ENCODE measurements at places on chromosomes 3 and 15. TPM values are rescaled to one million over a fixed set of nuclear protein-coding genes. Genes with fewer than 3 reads are reported as not detected.

Gene GOLGA8Q
- total RNA-seq: 1.2 TPM

DNA sequence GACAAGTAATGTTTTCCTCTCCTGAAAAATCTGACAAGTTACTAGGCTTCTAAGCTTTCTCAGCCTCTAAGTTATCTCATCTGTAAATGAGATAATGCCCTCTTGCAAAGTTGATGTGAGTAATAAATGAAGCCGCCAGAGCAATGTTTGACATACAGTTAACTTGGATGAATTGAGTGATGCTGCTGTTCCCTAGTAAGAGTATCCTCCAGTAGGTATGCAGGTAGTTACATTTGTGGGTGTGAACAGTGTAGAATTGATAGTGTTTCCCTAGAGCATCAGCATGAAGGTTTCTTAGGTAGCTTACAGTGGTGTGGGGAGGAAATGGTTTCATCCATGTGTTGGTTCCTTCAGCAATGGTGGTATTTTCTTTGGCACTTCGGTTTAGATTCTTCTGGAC is 3.4 kb downstream of the ATP2C1 start:
- no peak for DNase-seq

GRCh38 chr15:32105258-32106241 is 75.2 kb downstream of the CHRNA7 start:
- no peak for DNase-seq

GRCh38 chr3:139836698-139837464 is 98.1 kb upstream of the CLSTN2 start:
- DNase-seq: peak; percentile 65

DNA sequence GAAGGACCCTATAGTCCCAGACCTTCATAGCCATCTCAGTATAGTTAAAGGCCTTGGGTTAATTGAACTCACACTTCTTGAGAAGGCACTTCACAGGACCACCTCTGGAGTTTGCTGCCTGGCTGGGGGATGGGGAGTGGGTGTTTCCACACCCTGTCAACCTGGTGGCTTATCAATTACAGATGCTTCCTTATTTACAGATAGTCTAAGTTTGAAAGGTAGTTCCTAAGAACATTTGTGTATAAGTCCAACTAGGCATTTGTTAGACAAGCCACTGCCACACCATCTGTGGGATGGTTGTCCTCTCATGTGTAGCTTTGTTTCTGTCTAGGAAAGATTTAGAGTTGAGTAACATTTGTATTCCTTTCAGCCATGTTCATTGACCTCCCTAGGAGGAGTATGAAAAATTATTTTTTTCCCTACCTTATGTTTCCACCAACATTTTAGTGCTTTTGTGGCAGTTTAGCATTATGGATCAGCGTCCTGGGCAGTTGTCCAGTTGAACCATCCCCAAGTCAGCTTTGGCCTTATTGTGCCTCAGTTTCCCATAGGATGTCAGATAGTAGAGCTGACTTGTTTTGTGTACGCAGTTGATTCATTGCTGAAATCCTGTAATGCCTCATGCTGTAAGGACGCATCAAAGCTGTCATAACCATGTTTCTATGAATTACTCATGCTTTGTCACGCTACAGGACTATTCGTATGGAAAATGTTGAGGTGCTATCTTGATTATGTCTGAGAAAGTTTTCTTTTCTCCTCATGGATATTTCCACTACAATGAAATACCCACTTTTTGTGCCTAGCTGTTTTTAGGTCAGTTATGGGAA is 21.2 kb upstream of the SIAH2 start:
- no peak for DNase-seq

DNA sequence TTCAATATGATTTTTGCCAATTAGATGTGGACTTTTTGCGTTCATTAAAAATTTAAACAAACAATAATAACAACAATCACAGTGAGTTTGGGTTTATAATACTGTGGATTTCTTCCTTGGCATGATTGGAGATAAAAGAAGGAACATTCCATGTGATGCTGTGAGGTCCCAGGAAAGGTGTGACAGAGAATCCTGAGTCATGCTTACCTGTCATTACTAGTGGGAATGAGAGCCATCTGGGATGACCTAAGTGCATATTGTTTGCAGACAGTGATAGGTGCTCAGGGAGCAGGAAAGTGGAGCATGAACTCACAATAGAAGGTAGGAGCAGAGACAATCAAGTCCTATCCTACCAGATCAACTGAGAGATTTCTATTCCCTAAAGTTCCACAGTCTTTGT is 766.5 kb upstream of the CFAP20DC start:
- no peak for DNase-seq

Gene CHD2
- 155 TPM for total RNA-seq

Gene HRG
- total RNA-seq: not detected

Gene WDR93
- not detected for total RNA-seq

Gene SHQ1
- total RNA-seq: 17.2 TPM

DNA sequence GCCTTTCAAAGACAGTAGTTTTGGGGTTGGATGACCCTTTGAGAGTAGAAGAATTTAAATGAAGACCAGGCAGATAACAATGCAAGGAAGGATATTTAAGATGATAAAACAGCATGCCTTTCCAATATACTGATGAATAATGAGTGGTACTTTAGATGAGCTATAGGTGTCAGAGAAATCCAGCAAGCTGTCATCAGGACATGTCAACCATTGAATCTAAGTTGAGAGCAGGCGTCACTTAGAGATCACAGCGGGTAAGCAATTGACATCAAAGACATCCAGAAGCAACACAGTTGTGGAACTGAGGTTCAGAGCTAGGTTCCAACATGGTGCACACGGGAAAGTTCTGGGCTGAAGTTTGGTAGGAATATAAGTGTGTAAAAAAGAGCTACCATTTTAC is 25.0 kb downstream of the CCDC54 start:
- no peak for DNase-seq

GRCh38 chr3:45007091-45007490 is 19.0 kb upstream of the CLEC3B start:
- DNase-seq: no peak

- no peak for DNase-seq
Observed at GRCh38 chr3:48798998-48799397, 48.7 kb downstream of the PRKAR2A start.

DNA sequence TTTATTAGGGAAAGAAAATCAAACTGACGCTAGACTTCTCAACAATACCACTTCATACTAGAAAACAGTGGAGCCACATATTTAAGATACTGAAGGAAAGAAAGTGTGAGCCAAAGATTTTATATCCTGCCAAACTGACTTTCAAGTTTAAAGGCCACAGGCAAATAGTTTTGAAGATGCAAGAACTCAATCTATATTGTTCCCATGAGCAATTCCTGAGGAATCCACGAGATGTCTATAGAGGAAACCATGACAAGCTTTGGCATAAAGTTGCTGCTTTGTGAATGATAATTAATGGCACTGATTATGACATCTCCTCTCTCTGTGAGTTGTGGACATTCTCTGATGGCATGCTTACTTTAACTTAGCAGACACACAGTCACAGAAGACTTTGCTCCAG is 276.1 kb upstream of the GOLGA6L4 start:
- DNase-seq: no peak

DNA sequence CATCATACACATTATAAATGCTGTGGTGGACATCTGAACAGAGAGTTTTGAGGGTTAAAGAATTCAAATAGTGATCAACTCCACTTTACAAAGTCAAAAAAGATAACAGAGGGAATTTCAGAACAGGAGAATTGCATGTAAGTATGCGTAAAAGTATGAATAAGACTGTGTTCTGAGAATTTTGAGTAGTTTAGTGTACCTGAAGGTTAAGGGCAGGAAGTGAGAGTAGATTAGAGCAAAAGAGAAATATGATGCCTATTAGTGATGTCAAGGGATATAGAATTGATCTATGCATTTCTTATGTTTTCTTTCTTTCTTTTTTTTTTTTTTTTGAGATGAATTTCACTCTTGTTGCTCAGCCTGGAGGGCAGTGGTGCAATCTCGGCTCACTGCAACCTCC is 53.1 kb downstream of the TP63 start:
- no peak for DNase-seq

Gene INO80
- 33.4 TPM for total RNA-seq

Gene P4HTM
- total RNA-seq: 37.1 TPM

DNA sequence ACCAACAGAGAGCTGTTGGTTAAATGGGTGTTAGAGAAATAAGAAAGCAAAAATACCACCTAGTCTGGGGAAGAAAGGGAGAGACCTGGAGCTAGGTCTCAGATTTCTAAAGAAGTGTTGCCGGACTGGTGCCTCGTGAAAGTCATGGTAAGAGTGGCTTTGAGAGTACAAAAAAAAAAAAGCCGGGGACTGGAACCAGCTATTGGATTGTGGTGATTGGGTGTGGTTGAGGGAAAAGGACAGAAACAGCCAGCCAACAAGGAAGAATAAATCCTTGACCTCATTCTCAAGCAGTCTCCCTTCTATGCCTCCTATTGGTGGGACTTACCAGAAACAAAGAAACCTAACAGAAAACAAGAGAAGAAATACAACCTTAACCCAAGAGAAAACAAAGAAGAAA is 346.4 kb upstream of the KCNMB2 start:
- DNase-seq: no peak

DNA sequence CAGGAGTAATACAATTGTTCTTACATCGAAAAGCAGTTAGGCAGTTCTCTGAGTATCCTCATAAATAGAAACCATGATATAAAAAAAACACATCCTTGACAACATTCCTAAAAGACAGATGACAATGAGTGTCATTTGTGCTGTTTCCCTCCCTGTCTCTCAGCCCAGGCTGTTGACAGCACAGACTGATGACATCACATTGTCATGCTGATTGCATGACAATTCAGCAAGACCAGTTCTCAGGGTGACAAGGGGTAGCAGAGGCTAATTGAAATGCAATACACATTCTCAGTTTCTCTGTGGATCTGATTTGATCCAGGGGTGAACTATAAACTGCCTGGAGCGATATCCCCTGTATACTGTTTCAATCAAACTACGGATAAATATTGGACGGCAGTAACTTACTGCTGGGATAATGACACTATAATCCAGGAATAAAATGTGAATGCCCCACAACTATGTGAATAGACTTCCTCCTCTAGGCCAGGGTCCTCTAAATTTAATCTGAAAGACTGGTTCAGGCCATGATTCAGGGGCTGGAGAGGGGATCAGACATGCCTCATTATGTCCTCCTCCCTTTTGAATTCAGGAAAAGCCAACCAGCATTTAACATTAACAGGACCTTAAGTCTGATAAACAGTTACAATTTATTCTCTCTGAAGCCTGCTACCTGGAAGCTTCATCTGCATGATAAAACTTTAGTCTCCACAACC is 16.7 kb upstream of the EIF1B start:
- no peak for DNase-seq

DNA sequence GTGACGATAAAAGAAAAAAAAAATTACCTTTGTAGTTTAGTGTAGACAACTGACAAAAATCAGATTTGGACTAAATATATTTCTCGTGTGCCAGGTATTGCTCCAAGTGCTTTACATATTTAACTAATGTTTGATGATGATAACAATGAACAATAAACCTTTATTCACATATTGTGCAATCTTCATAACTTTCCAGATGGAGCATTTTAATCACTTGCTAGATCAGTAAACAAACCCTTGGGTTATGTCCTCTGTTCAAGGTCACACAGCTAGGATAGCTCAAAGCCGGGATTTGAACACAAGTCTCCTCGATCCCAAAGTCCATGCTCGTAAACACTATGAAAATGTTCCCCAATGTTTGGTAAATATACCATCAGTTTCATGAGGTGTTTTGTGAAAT is 14.5 kb downstream of the NCEH1 start:
- DNase-seq: no peak

GRCh38 chr3:100761211-100761942 is 52.1 kb downstream of the TFG start:
- DNase-seq: no peak

Gene GOLGA6L9
- total RNA-seq: 8.4 TPM

- DNase-seq: no peak
Observed at GRCh38 chr3:126508564-126508964, 9.0 kb downstream of the UROC1 start.

DNA sequence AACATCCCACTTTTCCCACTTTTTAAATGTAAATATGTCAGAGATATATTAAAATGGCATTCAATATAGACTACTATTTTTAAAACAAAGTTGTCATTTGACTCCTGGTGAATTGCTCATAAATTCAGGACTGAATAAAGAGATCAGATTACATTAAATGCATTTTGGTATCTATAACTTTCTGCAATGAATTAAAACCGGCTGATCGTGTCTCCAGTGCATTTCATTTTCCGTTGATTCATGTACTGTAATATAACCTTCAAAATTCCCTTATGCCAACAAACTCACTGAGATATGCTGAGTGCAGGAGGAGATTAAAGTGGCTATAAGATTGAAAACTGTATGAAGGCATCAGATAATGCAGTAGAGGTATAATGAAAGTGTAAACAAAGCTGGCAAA is 361.1 kb upstream of the CDIN1 start:
- DNase-seq: no peak

DNA sequence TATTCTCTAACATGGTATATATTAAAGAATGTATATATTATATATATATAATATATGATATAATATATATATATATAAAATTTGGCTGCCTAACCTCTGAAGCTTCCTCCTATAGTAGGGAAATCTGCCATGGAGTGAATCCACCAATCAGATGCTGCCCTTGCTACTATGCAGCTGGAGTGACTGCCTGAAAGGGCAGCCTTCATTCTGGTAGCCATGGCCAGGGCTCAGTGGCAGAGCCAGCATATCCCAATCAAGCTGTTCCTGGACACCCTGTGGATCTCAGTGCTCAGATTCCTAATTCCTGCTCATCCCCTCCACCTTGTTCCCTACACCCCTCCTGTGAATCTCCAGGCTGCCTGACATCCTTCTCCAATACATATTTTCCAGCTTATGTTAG is 2.2 kb upstream of the SH3GL3 start:
- DNase-seq: no peak

GRCh38 chr3:194070634-194071409 is 65.1 kb upstream of the HES1 start:
- peak; percentile 97 for DNase-seq

Gene NMNAT3
- 7.5 TPM for total RNA-seq

Gene NR2F2
- total RNA-seq: 22.0 TPM

DNA sequence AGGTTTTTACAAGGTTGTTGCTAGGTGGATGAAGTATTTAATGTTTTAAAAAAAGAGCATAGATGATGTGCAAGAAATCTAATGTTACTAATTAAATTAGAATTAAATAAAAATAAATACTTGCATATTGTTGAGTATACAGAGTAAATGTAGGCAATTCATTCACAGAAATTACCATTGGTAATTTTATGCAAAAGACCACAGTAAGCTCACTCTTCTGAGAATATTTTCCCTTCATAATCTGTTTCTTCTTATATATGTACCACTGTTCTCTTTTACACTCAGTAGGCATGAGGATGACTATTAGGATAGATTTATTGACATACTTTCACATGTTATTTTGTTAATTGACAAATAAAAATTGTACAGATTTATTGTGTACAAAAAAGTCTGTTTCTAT is 681.2 kb upstream of the NECTIN3 start:
- DNase-seq: no peak

- DNase-seq: no peak
Observed at GRCh38 chr3:125644036-125645005, 49.0 kb upstream of the OSBPL11 start.

GRCh38 chr3:39000008-39000450 is 51.7 kb downstream of the SCN11A start:
- DNase-seq: peak; percentile 66

- DNase-seq: no peak
Observed at GRCh38 chr3:38054499-38055001, 15.5 kb downstream of the DLEC1 start.

GRCh38 chr3:11878837-11879236 is 32.2 kb upstream of the TAMM41 start:
- no peak for DNase-seq

GRCh38 chr3:149291178-149291577 is 42.3 kb downstream of the TM4SF18 start:
- no peak for DNase-seq

Gene SEMA3B
- total RNA-seq: 45.2 TPM

Gene SERINC4
- 0.10 TPM for total RNA-seq

Gene ARGFX
- total RNA-seq: not detected

Data from tongue (tissue), 3 donors.